Ecto neural progenitor cell (in vitro differentiated cells): ENCODE measurements at places on chromosomes 6 and 20.

- no peak for DNase-seq
Measured at GRCh38 chr6:134472046-134472445, 154.1 kb upstream of the SGK1 start.

DNA sequence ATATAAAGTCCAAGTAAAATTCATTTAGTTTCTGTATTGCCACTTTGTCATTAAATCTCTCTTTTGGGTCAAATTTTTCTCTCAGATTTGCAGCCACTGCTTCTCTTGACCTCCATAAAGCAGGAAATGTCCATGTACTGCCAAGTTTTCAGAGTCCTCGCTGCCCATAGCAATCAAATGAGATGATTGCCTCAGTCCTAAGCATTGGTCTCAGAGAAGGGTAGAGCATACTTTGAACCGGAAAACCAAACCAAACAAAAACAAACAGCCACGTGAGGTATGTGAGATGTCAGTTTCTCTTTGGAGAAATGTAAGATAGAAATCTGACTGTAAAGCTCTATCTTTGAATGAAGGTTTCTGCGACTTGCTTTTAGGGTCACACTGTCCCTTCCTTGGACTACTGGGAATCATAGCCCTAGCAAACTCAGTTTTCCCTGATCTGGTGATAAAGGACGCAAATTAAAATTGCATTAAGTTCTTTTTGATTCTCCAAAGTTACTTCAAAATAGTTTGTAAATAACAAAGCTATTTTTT is 505.4 kb upstream of the CITED2 start:
- no peak for DNase-seq

DNA sequence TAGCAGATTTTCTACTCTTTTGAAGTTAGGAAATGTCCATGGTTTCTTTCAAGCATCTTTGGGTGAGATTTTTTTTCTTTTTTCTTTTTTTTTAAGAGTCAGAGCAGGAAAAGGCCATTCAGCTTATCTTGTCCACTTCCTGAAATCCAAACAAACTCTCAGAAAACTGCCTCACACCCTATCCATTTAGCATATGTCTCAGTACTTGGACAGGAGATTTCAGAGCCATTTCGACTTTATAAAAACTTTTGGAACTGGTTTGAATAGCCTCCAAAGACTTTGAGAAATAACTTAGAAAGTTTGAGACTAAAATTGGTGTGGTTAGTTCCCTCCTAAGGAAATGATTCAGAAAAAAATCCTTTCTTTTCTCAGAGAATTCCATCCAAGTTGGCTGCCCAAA is 125.1 kb downstream of the MYLK4 start:
- DNase-seq: no peak

DNA sequence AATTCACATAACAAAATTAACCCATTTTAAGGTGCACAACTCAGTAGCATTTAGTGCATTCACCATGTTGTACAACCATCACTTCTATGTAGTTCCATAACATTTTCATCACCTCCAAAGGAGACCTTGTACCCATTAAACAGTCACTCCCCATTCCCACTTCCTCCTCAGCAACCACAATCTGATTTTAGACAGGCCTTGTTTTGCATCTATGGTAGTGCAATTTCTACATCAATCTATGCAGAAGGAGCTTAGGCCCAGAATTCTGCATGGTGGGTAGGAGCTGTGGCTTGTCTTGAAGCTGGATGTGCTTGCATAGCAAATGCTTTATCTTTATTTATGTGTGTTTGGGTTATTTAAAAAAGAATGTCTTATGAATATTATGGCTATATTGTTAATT is 13.5 kb upstream of the HLA-DQA1 start:
- no peak for DNase-seq

GRCh38 chr6:125699591-125699990 is 49.8 kb upstream of the HEY2 start:
- DNase-seq: no peak

- DNase-seq: no peak
Measured at GRCh38 chr6:118397671-118398465, 150.2 kb upstream of the PLN start.

DNA sequence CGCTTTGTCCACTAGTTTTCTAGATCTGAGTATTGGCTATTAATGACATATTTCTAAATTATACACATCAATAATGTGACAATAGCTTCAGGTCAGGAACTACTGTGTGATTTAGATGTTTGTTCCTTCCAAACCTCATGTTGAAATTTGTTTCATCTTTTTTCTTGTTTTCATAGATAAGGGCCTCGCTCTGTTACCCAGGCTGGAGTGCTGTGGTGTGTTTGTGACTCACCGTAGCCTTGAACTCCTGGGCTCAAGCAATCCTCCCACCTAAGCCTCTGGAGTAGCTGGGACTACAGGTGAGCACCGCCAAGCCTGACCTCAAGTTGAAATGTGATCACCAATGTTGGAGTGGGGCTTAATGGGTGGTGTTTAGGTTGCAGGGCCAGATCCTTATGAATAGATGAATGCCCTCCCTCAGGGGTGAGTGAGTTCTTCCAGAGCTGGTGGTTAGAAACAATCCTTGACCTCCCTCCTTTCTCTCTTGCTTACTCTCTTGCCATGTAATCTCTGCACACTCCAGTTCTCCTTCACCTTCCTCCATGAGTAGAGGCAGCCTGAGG is 5.9 kb upstream of the NQO2 start:
- DNase-seq: no peak

DNA sequence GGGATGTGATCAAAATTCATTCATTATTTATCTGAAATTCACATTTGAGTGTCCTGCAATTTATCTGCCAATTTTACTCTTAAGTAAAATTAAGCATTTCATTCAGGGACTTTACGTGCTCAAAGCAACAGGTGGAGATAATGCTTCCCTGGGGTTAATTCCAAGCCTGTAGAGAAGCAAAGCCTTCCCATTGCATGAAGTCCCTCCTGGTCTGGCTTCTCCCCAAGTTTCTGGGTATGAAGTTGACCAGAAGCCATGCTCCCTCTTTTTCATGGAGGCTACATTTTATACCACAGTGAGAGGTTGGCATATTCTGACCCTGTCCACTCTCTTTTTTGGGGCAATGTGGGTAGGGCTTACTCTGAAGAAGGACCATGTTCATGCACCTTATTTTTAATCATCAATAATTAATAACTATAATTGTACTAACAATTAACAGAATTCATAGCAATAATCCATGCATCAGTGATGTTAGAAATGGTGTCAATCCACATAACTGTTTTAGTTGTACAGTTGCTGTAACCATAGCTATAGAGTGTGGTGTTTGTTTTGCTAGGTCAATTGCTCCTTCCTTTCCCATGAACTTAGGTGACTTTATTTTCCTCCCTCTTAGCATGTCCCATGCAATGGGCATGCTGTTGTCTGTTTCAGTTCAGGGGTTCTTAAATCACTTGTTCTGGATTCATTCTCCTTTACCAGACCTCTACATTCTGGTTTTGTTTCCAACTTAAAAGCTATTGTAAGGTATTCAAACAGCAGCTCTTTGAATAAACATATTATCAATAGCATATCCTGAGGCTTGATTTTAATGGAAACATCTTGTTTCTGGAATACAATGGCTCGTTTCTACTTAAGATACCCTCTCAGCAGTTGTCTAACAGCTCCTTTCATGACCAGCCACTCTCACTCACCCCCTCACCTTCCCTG is 1.5 kb downstream of the LAMA4 start:
- no peak for DNase-seq

DNA sequence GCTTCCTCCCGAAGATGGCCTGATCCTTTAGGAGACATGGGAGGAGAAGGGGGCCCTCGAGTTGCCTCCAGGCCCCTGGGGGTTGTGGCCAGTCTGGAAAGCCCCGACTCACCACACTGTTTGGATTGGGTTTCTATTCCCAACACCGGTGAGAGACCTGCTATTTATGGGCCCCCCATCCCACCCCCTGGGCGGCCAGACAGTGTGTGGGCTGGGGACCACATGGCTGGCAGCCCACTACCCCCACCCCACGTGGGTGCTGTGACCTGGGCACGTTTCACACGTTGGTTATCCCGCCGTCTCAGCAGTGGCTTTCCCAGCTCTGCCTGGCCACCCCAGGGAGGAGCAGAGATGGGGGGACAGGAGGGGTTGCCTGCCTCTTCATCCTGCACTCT is 116.1 kb downstream of the VEGFA start:
- DNase-seq: no peak

- DNase-seq: no peak
Measured at GRCh38 chr20:63483834-63484233, 11.4 kb upstream of the KCNQ2 start.

- DNase-seq: no peak
Measured at GRCh38 chr6:55557146-55557545, 21.8 kb downstream of the HMGCLL1 start.

DNA sequence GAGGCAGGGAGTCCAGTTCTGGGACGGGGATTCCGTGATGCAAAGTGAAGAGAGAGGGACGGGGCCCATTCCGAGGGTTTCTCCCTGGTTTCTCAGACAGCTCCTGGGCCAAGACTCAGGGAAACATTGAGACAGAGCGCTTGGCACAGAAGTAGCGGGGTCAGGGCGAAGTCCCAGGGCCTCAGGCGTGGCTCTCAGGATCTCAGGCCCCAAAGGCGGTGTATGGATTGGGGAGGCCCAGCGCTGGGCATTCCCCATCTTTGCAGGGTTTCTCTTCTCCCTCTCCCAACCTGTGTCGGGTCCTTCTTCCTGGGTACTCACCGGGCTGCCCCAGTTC is 35.9 kb upstream of the HLA-G start:
- DNase-seq: no peak

DNA sequence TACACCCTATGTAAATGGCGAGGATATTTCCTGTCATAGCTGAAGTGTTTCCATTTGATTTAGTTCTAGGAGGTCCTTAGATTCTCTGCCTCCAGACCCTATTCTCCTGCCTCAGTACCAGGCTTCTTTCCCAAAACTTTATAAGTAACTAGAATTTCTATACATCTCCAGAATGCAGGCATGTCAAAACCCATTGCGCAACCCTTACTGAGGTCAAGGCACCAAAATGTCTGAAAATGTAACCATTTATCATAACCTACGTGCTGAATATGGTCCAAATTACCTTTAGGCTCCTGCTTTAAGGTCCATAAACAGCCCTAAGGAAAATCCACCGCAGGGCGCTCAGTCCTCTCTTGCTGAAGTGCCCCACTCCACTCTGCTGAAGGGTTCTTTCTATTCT is 37.5 kb upstream of the MC3R start:
- no peak for DNase-seq

DNA sequence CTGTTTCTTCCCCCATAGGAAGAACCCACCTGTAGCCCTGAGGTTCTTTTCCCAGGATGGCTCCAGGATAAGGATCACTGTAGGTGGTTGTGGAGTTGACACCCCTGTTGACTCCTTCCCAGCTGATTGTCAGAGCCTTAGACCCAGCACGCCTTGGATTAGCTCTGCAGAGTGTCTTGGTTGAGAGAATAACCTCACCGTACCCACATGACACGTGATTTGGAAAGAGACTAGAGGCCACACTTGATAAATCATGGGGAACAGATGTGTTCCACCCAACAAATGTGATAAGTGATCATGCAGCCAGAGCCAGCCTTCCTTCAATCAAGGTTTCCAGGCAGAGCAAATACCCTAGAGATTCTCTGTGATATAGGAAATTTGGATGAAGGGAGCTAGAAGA is 12.2 kb downstream of the BTN3A1 start:
- no peak for DNase-seq
